ENCODE measurements at places on chromosomes 4 and X.

DNA sequence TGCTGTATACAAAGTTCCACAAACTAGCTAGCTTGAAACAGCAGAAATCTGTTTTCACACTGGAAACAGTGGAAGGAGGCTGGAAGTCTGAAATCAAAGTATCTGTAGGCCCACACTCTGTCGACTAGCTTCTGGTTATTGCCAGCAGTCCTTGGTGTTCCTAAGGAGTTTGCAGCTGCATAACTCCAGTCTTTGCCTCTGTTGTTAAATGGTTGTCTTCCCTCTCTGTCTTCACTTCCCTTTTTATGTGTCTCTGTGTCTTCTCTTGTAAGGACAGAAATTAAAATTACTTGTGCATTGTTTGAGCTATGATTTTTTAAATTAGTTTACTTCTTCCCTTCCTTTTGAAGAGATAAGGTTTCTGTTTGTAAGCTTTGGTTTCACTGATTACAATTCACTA is 8.2 kb downstream of the MTHFD2L start:
- no peak for DNase-seq

GRCh38 chrX:153816831-153817690 is 13.3 kb downstream of the PDZD4 start:
- no peak for DNase-seq

GRCh38 chr4:186854256-186854655 is 130.6 kb upstream of the FAT1 start:
- DNase-seq, result no peak

DNA sequence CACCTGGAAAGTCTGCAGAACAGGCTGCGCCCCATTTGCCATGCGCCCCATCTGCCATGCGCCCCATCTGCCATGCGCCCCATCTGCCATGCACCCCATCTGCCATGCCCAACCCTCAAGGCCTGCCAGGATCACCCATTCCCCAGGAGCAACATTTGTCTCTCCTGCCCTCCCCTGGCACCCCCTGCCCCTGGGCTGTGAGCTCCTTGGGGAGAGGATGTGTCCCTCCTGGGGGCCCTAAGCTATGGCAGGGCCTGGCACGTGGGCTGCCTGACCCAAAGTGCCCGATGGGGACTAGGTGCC is 82.6 kb downstream of the FAM53A start:
- no peak for DNase-seq

GRCh38 chr4:138243369-138243768 is 1.2 kb upstream of the SLC7A11 start:
- DNase-seq, result no peak

GRCh38 chr4:168449719-168450452 is 30.4 kb downstream of the DDX60L start:
- no peak for DNase-seq

DNA sequence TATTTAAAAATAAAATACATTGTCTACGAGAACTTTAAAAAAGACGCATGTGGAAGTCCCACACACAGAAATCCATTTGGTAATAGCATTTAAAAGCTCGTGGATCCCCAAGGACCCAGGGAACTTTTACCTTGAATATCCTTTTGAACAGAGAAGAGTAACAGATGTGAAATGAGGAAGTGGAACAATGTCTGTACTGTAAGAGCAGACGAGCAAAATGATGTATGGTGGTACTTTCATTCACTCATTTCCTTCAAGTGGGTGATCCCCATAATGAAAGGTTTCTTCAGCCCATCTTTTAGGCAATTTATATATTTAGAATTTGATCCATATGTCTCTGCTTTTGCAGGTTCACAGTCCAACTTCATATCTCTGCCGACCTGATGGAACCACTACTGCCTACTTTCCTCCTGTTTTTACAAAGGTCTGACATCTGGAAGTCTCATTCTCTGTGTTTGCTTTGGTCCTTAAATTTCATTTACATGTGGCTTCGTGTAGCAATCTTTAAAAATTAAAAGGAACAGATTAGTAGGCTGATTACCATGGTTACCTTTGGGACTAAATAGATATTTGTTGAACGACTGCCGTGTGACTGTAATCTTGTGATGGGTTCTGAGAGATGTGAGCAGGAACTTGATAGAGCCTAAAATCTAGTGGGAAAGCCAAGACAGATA is 188.4 kb downstream of the PALLD start:
- DNase-seq, result no peak

DNA sequence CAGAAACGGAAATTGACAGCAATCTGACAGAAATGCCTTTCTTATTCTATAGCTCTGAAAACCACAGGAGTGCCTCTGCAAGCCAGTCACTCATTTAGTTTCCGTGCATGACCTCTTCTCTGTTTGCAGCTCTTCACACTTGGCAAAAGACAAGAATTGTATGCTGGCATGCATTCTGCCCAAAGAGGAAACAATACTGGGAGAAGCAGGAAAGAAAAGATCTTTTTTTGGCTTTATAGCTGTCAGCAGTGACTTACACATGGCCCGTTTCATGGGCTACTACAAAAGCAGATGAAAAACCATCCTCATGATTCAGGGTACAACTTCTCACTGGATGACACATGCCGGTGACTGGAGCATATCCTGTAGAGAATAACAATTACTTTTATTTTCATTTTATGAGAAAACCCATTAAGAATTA is 249.4 kb downstream of the ADAMTS3 start:
- no peak for DNase-seq

GRCh38 chr4:62194342-62194741 is 994.2 kb downstream of the ADGRL3 start:
- no peak for DNase-seq

DNA sequence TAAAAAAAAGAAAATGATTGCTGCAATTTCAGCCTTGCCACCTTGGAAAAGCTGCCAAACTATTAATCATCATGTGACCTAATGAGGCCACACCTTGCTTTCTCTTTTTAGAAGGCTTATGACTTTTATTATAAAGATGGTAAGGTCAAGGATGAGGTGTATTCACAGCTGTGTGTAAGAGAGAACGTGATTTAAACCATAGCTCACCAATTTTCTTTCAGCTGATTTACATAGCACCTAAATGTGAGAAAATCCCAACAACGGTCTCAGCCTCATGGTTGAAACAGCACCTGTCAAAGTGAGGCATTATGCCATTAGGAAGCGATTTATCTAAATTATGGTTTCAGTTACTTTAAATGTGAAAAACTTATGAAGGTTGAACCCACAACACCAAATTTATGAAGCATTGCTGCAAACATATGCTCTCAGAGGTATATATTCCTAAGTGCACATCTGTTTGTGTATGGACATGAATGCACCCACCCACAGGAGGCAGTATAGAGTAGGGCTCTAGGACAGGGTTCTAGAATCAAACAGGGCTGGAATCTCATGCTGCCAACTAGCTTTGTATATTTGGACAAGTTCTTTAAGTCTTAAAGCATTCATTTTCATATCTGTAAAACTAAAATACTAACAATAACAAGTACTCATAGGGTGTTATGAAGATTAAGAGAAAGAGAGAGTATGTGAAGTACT is 40.7 kb downstream of the ANXA3 start:
- DNase-seq, result no peak

DNA sequence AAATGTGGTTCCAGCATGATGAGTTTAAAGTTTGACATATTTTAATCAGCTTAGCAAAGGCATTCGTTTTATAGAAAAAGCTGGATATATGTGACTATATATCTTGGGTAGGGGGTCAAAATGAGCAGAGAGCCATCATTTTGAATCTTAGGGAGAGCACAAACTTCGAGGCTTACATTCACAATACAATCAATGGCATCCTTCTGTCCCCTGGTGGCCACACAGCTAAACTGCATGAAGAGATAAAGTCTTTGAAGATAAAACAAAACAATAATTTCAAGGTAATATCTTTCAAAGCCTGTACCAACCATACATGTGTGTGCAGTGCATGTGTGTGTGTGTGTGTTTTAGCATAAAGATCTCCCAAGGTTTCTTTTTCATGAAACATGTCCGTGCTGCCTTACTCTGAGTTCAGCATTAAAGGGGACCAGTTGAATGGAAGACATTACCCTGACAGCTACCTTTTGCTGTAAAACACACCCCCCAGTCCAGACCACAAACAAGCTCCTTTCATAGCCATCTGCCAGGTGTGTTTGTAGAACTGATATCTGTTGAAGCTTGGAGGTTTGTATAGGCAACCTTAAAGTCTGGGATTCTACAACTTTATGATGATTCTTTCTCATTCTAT is 22.0 kb downstream of the DYNLT3 start:
- peak; percentile 22 for DNase-seq

DNA sequence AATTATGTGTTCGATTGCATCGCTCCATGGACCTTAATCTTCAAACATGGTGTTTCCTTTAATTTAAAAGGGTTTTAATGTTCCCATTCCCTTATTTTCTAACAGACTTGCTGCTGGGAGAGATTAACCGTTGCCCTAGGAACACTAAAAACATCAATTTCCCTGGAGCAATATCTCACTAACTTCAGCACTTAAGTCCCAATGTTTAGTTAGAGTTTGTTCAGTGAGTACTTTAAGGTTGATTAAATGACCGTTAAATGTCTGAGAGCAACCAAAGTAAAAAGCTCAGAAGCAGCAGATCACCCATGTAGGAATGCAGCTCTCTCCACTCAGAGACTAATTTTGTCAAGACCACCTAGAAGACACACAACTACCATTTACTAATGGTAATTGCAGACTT is 111.2 kb upstream of the PDE5A start:
- no peak for DNase-seq

DNA sequence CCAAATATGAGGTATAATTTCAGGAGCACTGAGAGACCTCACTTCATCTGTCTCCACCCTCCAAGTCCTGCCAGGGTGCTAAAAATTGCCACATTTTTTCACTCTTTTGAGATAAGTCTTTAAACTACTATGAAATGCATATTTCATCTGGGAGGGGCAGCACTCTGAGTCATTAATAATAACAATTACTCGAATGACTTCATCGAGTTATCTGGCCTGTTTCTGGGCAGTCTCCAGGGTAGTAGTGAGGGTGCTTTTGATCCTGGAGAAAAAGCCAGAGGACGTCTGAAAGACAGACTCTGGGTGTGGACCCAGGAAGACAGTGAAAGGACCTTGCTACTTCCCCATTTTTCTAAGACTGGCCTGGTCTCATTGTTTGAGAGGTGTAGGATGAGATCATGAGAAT is 42.3 kb upstream of the SRD5A3 start:
- DNase-seq, result no peak

DNA sequence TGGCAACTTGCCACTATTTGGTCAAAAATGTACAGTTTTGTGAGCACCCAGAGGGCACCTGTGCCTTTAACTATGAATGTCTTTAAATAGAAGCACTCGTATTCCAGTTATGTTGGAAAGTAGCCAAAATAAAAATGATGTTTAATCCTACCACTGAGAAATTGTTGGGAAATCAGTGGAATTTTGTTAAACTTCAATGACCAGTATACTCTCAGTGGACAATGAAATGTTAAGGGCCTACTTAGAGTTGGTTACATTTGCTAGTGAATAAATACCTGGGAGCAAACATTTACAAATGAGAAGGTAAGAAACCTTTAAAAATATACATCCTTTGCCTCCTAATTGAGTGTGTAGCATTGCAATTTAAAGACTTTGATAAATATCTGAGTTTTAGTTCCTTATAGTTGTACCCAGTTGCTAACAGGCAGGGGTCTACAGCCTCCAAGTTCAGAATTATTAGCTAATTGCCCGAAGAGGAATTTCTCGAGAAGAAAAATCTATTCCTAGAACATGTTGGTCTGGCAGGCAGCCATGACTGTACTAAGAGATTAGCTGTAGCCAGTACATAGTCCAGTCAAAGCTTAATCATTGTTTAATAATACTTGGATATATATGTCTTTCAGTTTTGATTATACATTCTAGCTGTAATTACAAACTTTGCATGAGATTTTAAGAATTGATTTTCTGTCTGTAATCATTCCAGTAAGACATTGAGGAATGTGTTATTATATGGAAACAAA is 93.2 kb downstream of the IL1RAPL2 start:
- no peak for DNase-seq

GRCh38 chrX:148314876-148315275 is 185.5 kb upstream of the AFF2 start:
- DNase-seq, result no peak

DNA sequence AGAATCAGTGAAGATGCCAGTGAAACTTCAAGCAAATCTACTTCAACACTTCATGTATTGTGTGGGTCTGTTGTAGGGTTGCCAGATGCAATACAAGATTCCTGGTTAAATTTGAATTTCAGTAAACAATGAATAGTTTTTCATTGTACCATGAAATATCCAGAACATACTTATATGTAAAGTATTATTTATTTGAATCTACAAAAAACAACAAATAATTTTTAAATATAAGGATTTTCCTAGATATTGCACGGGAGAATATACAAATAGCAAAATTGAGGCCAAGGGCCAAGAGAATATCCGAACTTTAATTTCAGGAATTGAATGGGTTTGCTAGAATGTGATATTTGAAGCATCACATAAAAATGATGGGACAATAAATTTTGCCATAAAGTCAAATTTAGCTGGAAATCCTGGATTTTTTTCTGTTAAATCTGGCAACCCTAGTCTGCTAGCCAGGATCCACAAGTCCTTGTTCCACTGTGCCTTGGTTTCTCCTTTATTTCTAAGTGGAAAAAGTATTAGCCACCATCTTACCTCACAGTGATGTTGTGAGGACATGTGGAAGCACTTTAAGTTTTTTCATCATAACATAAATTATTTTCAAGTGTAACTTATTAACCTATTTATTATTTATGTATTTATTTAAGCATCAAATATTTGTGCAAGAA is 2.3 kb downstream of the CXCL8 start:
- DNase-seq, result no peak

DNA sequence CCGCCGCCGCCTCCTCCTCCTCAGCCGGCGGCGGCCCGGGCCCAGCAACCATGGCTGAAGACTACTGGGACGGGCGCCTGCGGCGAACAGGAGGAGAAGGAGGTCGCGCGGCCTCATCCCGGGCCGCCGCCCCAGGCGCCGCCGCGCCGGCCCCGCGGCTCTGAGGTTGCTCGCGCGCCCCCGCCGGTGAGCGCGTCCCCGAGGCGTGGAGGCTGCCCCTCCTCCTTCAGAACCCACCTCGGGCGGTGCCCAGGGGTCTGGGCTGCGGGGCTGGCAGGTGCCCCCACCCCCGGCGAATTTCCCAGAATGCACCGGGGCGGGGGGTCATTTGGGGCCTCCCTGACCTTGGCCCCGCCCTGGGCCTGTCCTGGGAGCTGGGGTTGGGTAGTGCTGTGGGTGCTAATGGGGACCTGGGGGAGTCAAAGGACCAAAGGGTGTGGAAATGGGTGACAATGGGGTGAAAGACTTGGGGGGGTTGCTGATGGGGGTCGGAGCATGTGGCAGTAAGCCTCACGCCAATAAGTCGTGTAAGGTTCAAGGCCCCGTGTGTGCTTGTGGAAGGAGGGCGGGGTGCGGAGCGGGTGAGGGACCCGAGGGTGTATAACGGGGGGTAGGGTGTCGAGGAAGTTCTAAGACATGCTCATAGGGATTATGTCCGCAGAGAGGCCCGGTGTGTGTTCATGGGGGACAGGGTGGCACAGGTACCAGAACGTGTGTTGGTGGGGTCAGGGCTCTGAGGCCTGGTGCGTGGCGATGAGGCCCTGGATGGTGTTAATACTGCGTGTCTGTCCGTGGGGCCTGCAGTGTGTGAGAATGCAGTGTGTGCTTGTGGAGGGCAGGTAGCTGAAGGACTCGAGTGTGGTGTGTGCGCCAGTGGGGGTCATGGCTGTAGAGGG is 687 bp downstream of the CDK16 start:
- peak; percentile 6 for DNase-seq
